NCI-H774 (cell line): ENCODE measurements at places on chromosomes 3 and 15.
A peak's percentile ranks its signal among the peaks of the same experiment; 100 is the strongest.

GRCh38 chr3:4656626-4657328 is 163.6 kb downstream of the ITPR1 start:
- no peak for DNase-seq

- DNase-seq: no peak
Observed at GRCh38 chr3:55858302-55858701, 371.2 kb upstream of the WNT5A start.

- DNase-seq: no peak
Observed at GRCh38 chr3:107756649-107757048, 233.9 kb downstream of the BBX start.

- no peak for DNase-seq
Observed at GRCh38 chr3:106560451-106560966, 691.7 kb upstream of the CBLB start.

DNA sequence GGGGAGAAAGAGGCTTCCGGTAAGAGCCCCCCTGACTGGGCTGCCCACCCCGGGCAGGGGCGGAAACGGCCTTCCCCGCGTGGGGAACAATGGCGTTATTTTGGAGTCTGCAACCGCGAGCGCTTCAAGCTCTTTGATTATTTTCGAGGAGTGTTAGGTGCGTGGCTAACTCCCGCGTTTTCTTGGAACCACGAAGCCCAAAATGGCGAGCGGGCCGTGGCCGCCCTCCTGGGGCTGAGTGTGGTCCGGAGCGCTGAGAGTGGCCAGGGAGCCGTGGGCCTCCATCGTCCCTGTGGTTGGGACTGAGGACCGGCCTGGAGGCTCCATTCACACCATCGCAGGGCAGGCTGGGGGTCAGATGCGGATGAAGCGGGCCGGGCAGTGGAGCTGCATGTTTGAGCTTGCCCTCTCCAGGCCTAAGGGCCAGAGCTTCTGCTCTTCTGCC is 44.6 kb upstream of the POLG start:
- DNase-seq: no peak

- no peak for DNase-seq
Observed at GRCh38 chr3:188874576-188874975, 297.2 kb upstream of the TPRG1 start.

- DNase-seq: no peak
Observed at GRCh38 chr3:188051801-188052168, 102.2 kb upstream of the LPP start.

DNA sequence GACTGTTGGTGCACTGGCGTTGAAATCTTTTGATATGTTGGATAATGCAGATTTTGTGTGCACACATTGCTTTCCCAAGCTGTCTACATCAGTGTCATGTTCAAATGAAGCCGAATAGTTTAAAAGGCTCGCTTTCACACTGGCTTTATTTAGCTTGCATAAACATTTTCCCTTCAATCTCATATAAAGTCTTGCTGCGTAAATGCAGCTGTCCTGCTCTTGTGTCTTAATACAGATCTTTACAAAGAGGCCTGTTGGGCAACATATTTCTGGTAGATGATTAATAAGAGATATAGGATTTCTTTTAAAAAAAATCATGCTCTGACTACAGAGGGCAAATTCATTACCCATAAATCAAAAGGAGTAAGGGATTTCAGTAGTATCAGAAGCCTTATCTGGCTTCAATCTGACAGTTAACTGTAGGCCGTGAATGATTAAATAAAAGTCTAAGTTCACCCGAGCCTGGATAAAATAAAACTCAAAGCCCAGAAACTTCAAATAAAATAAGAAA is 937.2 kb downstream of the FHIT start:
- no peak for DNase-seq

- DNase-seq: no peak
Observed at GRCh38 chr3:20288050-20288449, 102.0 kb upstream of the SGO1 start.

DNA sequence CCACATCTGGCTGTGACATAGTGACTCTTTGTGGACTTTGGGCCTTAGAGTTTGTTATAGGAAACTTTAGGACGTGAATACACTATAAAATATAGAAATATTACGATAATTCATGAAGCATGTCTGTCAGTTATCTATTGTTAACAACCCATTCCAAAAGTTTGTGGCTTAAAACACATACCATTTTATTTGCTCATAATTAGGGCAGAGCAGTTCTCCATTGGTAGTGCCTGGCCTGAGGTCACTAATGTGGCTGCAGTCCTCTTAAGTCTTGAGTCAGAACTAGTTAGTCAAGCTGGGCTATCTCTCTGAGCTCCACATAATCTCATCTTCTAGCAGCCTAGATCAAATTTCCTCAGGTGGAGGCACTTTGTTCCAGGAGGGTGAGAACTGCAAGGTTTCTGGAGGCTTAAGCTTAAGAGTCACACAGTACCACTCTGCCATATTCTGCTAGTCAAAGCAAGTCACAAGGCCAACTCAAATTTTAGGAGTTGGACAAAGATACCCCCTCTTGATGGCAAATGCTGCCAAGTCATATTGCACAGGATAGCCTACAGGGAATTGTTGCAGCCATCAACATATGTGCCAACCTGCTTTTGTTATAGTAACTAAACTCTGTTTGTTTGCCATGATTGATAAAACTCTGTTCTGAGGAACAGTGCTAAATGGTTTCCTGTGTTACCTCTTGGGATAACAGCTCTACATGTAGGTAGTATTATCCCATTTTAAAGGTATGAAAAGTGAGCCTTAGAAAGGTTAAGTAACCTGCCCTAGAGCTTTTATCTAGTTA is 8.7 kb downstream of the ATXN7 start:
- no peak for DNase-seq

- DNase-seq: no peak
Observed at GRCh38 chr3:173289072-173289471, 108.5 kb upstream of the NLGN1 start.

- DNase-seq: no peak
Observed at GRCh38 chr3:15266510-15267376, 60.7 kb downstream of the CAPN7 start.

DNA sequence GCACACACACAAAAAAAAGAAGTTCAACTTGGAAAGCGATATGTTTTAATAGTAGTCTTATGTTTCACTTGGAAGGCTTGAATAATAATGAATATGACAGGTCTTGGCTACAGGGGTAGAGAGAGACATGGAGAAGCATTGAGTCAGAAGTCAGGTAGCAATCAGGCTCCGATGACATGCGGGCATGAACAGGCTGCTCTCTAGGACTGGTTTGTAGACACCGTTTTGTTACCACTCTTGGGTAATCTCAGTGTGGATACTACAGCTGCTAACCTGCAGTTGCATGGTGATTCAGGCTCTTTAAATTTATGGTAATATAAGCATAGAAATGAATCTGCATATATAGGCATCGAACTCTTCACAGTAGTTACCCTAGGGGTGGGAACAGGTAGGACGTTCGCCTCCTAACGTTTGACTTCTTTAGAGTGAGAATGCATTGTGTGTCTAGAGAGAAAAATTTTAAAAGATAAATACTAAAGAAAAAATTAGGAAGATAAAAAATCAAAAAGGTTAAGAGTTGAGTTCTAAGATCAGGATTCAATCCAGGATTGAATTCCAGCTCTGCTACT is 241.6 kb upstream of the KBTBD8 start:
- DNase-seq: no peak

GRCh38 chr3:89098173-89098572 is 9.2 kb upstream of the EPHA3 start:
- DNase-seq: no peak

- no peak for DNase-seq
Observed at GRCh38 chr3:53016236-53016635, 29.6 kb downstream of the SFMBT1 start.

- DNase-seq: no peak
Observed at GRCh38 chr3:9107738-9108137, 141.7 kb downstream of the SRGAP3 start.

GRCh38 chr3:4718179-4718736 is 225.1 kb downstream of the ITPR1 start:
- no peak for DNase-seq

GRCh38 chr3:12312010-12312409 is 23.1 kb downstream of the PPARG start:
- no peak for DNase-seq

- no peak for DNase-seq
Observed at GRCh38 chr3:95798628-95799027, 1015.8 kb upstream of the EPHA6 start.

GRCh38 chr3:97417-98258 is 98.9 kb upstream of the CHL1 start:
- no peak for DNase-seq

DNA sequence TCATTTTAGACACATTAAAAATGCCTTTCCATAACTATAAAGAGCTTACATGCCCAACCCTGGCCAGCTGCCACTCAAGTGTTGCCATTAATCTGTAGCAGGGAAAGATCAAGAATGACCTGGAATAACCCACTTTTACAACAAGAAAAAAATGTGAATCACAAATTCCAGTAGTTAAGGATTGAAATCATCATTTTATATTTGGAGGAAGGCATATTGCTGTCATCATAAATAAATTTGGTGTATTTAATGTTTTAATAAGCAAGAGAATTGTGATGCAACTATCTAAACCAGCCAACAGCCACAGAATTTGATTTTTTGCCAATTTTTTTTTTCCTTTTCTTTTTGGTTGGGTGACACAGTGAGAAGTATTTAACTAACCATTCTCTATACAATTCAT is 240.0 kb upstream of the SEMA6D start:
- peak; percentile 64 for DNase-seq

- no peak for DNase-seq
Observed at GRCh38 chr3:71305231-71306206, 278.0 kb downstream of the FOXP1 start.

- DNase-seq: no peak
Observed at GRCh38 chr15:61383421-61383820, 154.3 kb upstream of the RORA start.

DNA sequence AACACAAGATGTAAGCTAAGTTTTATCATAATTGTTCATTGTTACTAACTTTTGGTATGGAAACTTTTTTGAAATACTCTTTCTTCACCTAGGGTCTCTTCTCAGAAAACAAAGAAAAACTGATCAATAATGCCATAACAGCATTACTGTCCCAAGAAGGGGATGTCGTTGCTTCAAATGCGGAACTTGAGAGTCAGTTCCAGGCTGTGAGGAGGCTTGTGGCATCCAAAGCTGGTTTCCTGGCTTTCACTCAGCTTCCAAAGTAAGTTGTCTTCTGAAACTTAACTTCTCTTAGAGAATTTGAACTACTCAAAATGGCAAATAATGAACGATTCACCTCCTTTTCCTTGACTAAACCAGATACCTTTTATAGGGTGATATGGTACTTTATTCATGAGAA is 39.3 kb downstream of the DNAJC13 start:
- DNase-seq: no peak

GRCh38 chr3:193129607-193130006 is 111.4 kb upstream of the PLAAT1 start:
- DNase-seq: no peak

DNA sequence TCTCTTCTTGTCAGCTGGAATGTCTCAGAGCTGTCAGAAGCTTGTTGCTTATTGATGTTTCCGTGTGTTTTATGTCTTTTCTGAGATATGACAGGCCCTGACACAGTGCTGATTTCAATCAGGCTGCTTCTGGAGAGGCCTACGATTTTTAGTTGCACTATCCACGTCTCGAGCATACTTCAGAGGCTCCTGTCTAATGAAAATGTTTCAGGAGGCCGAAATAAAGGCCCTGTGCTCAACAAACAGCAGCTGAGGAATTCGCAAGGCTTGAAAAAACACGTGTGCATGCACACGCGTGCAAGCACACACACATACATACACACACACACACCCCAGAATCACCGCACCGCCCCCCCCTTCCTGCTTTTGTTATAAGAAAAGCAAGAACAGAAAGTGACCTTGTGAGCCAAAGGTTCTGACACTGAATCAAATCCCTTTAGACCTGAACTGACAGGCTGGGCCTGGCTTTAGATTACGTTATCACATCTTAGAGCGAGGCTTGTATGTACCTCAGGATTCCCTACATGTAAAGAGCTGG is 296.6 kb downstream of the NR2F2 start:
- DNase-seq: no peak

- no peak for DNase-seq
Observed at GRCh38 chr15:50641318-50641717, 45.3 kb downstream of the TRPM7 start.

GRCh38 chr3:124893526-124893925 is 6.4 kb upstream of the ITGB5 start:
- DNase-seq: no peak

DNA sequence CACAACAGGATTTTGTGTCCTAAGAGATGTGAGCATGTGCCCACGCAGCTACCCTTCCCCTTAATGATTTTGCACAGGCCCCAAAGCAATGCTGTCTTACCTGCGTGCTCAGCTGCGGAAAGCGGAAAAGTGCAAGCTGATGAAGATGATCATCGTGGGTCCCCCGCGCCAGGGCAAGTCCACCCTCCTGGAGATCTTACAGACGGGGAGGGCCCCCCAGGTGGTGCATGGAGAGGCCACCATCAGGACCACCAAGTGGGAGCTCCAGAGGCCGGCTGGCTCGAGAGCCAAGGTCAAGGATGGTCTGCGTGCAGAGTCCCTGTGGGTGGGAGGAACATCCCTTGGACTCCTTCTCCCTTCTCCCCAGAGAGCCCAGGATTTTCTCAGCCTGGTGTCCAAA is 103.1 kb downstream of the LRRK1 start:
- DNase-seq: no peak

DNA sequence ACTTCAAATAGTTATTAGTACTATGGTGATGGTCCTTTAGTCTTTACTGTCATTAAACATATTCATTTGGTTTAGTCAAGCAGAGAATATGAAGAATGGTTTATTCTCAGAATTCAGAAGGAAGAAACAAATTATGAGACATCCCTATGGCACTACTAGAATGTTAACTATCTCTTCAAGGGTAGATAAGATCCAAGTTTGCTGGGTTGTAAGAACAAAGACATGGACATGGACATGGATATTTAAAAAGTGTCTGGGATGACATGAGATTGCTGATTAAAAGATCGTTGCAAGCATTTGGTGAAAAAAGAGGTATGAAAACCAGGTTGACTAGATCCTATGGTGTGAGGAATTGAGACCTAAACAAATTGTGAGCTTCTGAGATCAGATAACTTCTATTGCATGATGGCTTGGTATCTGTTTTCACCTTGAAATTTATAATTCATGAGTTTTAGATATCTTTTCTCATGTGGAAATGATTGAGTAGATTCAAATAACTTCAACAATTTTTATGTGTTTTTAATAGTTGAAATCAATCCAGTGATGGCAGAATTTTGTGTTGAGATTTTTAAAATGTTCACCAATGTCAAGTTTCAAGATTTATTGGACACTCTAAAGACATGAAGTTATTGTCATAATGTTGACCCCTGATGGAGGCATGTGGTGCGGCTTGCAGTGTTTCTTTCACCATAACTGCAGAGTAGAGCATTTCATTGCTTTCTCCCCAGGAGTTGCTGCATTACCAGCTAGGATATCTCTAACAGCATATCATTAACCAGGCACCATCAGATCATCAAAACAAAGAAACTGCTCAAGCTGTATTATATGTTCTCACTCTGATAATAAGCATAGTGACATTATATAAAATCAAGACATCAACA is 72.6 kb downstream of the NAALADL2 start:
- no peak for DNase-seq
